ENCODE measurements at places on chromosomes 13 and 19.

- no peak for DNase-seq
Observed at GRCh38 chr13:40193286-40194223, 472.9 kb downstream of the FOXO1 start.

DNA sequence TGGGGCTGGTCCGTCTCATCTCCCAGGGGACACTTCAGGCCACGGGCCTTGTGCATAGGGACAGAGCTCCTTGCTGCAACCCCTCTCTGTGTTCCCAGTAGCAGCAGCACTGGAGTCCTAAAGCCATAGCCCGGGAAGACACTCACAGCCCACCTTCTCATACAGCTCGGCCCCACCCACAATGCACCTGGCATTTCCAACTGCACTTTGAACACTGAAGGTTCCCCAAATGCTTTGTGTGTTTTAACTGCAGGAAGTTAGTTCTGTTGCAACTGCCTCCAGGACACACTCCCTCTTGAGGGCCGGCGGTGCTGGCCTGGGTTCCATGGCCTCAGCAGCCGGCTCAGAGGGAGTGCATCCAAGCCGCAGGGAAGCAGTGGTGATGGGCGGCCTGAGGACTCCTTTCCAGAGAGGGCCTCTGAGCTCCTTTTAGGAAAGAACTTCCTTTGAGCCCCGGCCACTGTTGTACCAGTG lies 22.7 kb upstream of the TMEM255B start:
- DNase-seq: no peak

- DNase-seq: no peak
Observed at GRCh38 chr19:6433663-6434062, at the start of gene SLC25A41. Gene SLC25A41, minus strand, starts transcription at chr19:6433763. Its CDS starts 70 bp downstream, at chr19:6433693.

- DNase-seq: no peak
Observed at GRCh38 chr19:10758978-10759377, 41.1 kb downstream of the DNM2 start.

GRCh38 chr13:22735011-22735995 lies 445.5 kb upstream of the SGCG start:
- DNase-seq: no peak

Data from Calu3 (cell line).